ENCODE measurements at places on chromosomes 1 and 21.

GRCh38 chr1:236099355-236099974, 34.6 kb upstream of the NID1 start:
- no peak for DNase-seq

- no peak for DNase-seq
Observed at GRCh38 chr1:152047413-152047729, 10.6 kb upstream of the S100A11 start.

DNA sequence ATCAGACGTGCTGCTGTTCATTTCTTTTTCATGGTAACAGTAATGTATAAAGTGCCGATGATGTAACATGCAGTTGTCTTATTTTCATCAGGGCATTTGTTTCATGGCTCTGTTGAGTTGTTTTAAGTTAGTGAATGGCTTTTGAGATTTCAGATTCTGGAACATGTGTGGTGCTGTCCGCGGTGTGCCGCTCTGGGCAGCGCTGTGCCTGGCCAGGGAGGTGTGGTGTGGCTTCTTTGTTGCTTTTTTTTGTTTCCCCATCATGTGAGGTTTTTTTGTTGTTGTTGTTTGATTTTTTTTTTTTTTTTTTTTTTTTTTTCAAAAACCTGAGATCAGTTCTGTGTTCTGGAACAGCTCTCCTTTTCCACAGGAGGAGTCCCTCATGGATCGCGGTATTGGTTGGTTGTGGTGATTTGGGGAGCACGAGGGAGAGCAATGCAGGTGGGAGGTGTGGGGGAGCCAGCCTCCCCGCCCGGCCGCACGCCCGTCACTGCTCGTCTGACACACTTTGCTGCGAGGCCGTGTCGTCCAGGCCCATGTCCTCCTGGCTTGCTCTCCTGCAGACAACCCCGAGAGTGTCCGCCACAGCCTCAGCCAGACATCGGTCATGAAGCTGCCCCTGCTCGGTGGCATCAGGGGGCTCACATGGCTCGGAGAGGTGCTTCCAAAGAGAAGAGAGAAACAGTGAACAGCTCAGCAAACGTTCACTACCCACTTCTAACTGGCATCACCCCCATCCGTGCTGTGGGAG, 33.6 kb downstream of the NTPCR start:
- DNase-seq, result no peak

- no peak for DNase-seq
Observed at GRCh38 chr1:57131701-57132394, 166.0 kb upstream of the C8B start.

GRCh38 chr1:173414539-173415226, 62.5 kb upstream of the PRDX6 start:
- no peak for DNase-seq

DNA sequence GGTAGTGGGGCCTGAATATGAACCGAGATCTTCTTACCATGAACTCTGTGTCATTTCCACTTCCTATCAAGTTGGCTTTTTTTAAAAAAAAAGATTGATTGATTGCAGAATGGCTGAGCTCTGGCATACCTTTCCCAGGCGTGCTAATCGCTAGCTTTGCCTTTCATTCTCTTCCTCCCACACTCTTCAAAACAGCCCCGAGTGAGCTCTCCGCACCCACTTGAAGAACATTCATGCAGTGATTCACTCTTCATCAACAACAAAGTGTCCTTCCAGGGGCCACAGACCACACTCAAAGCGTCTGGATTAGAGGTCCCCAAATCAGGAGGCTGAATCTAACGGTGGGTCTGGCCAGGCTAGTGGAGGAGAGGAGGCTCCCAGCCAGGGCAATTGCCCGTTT, 96.3 kb upstream of the GALNT2 start:
- DNase-seq, result no peak
